ENCODE measurements at places on chromosomes 7 and 10.

GRCh38 chr10:35650894-35651293, 8.8 kb upstream of the FZD8 start:
- no peak for DNase-seq

DNA sequence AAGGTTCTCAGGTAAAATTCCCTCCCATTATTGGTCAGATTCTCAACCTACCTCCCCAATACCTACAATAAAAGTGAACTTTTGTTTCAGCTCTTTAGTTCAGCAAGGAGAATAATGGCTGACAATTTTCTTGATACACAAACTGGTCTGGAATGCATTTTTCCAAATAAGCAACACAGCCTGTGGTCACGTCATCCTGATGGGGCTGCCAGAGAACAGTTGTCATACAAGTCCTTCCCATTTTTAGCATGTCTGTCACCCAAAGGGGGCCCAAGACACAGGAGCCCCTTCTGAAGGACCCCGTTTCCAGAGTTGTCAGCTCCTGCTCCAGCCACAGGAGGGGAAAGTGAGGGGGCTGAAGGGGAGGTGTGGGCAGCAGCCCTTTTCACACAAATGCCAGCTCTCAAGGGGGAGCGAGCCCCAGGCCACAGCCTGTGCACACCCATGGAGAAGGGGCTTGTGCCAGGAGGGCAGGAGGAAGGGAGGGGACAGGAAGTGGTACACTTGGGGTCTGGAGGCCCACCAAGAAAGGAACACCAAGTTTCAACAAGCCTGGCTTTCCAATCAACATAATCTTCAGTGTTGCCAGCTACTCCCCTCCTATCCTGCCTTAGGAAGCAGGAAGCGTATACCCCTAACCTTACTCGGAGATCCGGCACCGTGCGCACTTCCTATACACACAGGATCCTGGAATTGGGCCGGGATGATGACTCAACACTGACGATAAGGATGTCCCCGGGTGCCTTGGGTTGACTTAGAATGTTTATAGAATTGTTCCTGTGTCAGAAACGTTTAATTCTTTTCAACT, 43.4 kb upstream of the PDLIM1 start:
- no peak for DNase-seq

DNA sequence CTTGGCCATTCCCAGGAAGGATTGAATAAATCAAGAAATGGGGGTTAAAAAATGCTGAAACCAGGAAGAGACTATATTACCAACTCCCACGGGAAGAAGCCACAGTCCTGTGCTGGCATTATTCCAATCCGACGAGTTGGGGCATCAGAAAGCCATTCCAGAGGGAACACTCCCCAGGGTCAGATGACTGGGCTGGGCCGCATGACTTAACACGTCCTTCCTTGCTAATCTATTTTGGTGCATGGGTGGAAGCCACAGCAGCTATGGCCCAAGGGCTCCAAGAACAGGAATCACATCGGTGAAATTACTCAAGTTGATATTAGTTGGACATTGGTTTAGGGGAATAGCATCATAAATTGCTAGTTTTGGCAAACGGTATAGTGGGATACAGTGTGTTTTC, 592.9 kb upstream of the NRP1 start:
- no peak for DNase-seq

- DNase-seq = no peak
Measured at GRCh38 chr10:22333975-22334282, 11.4 kb upstream of the SPAG6 start.

DNA sequence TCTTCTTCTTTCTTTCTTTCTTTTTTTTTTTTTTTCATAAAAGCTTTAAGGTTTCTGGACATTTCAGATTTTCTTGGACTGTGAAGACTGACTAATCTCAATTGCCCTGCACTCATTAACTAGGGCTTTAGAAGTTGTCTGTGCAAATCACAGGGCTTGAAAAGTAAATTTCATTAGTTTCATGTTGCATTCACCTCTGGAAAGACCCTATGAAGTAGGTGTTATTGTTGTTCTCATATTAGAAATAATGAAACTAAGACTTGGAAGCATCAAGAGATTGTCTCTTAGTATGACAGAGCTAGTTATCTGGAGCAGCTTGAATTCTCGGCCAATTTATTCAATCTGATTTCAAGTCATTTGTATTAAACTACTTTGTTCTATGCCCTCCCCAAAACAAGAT, 28.2 kb upstream of the SEMA3D start:
- no peak for DNase-seq

DNA sequence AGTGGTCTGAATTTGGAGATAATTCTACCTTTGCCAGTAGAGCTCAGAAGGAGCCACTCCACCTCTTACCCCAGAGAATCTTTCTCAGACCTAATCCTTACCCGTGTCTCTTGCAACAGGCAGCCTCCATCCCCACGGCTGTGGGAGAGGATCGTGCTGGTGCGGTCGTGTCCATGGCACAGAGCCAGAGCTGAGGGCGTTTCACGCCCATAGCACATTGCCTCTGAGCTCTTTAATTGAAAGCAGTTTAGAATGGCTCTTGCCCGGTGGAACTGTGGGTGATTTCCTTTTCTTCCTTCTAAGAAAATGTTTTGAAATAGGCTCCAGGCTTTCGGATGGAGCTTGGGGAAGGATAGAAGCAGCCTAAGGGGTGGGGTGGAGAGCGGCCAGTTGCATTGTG, 41.5 kb downstream of the PRF1 start:
- DNase-seq = no peak

GRCh38 chr10:93290661-93291354, 191.3 kb downstream of the MYOF start:
- no peak for DNase-seq

GRCh38 chr7:46369933-46370654, 449.0 kb upstream of the IGFBP3 start:
- no peak for DNase-seq

DNA sequence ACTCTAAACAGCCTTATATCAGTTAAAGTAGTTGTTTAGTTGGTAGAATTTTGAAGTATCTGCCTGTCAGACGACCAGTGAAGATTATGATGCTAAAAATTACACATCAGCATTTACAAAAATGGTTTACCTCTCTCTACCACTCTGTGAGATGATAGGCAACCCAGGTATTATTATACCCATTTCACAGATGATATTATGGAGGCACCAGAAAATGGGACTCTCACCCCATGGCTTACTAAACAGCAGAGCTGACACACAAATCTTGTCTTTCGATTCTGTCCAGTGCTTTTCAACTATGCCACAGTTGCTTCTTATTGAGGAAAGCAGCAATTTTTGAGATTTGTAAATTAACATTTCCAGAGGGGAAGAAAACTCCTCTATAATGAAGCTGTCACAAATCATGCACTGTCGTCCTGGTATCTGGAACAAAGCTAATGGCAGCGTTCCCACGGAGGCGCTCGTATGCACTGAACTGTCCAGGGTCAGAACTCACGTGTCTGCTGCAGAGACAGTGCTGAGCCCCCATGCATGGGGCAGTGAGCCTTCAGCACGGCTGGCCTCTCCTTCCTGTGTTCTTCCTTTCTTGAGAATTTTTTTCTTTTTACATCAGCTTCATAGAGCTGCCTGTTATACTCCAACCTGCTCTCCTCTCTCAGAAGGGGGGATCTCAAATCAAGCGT, 381.1 kb downstream of the SDK1 start:
- DNase-seq = no peak

DNA sequence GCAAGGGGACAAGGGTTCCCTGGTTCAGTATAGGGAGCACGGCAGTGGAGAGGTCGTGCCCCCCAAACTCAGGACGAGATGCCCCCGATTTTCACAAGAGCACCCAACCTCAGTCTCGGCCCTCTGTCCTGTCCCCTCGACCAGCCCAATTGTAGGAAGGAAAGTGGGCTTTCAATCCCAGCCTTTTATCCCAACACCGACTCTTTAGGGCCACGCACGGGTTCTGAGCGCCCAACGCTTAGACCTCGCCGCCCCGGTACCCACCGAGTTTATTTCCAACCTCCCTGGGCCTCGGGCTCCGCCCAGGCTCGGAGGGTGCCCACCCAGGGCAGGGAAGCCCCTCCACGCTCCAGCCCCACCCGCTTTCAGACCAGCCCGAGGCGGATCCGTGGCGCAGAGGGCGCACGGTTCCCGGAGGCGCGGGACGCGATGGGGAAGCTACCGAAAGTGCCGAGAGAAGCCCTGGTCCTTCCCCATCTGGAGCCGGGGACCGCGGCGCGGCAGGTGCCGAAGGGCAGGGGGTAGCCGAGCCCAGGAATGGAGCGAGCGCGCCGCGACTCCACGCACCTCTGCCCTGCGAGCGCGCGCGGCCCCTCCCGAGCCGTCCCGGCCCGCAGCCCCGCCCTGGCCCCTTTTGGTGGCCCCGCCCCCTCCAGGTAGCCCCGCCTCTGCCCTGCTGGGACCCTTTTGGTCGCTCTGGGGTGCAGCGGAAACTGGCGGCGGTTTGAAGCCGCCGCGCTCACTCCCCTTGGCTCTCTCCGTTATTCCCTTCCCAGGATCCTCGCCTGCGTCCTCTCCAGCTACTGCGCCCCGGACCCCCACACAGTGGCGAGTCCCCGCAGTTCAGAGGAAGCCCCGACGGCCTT, 20.4 kb downstream of the GRID2IP start:
- peak; percentile 25 for DNase-seq

GRCh38 chr7:86790383-86790782, 146.7 kb downstream of the GRM3 start:
- DNase-seq = no peak

GRCh38 chr10:74000892-74001669, 3.2 kb downstream of the VCL start:
- DNase-seq = no peak

GRCh38 chr7:138667535-138668228, 33.5 kb downstream of the SVOPL start:
- no peak for DNase-seq

- no peak for DNase-seq
Measured at GRCh38 chr7:197413-198335, 5.3 kb downstream of the FAM20C start.

GRCh38 chr7:122600630-122601029, 98.3 kb downstream of the RNF133 start:
- DNase-seq = no peak

- DNase-seq = no peak
Measured at GRCh38 chr10:30637881-30638467, 8.4 kb upstream of the LYZL2 start.

DNA sequence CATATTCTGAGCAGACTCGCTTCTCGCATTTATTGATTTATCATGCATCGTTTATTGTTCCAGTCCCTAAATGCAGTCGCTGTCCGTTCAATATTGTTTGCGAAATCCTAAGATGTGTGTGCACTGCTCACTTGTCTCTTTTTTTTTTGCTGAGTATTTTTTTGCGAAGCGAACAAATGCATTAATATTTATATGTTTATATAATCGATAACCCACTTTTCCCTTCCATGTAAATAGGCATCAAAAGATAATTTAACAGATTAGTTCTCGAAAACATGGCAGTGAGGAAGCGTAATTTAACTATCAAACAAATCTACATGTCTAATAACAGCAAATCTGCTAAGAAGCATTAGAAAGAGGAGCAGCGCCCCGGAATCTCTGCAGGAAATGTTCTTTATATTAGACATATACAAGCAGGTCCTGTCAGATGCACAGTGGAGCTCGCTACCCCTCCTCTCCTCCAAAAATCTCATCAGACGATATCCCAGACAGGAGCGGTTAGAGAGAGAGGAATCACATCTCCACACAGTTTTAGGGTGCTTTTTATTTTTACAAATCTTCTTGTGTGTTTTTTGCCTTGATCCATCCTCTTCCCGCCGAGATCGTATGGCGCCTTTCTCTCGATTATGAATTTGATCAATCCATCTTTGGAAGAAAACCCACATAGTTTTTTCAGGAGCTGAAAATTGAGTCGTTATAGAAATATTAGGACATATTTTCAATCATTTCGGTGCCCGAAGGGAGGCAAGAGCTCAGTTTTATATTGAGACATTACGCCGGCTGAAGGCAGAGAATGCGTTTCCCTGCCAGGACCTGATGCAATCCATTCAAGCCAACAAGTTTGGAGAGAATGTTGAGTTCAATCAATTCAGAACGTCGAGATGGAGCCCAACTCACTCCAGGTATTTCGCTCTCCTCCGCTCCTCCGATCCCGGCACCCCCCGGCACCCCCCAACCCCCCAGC, at the start of gene ARID5B:
Gene ARID5B (plus strand): TSS at position 871 of the 964 bp plus-strand sequence. CDS start 11 bp downstream, at position 882.
- peak; percentile 89 for DNase-seq

- DNase-seq = no peak
Measured at GRCh38 chr7:54991341-54991740, 27.5 kb upstream of the EGFR start.

DNA sequence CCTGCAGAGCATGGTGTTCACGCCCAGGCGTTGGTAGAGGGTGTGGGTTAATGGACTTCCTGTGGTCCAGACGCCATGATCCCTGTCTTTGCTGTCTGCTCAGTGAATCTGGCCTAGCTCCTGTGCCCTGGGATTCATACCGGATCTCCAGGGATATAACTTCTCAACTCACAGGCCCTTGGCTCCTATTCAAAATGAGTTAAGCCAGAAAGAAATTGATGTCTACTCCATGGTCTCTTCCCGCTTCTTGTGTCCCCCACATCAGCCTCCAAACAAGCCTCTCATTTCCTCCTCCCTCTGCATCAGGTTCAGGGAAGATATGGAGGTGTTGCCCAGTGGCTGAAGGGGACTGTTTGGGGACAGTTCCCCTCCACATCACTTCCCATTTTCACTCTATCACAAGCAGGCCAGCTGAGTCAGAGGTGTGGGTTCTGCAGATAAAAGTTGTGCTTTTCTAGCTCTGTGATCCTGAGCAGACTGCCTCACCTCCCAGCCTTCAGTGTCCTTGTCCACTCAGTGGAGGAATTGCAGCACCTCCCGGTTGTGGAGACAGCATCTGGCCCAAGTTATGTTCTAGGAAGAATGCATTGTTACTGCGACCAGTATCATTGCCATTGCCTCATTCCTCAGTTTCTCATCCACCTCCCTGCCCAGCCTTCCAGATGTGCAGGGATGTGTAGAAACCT, 22.5 kb downstream of the AKR1E2 start:
- DNase-seq = no peak

GRCh38 chr7:142535123-142535779, 214.0 kb upstream of the PRSS1 start:
- peak; percentile 13 for DNase-seq

GRCh38 chr7:47300472-47301104, 281.3 kb downstream of the TNS3 start:
- no peak for DNase-seq

DNA sequence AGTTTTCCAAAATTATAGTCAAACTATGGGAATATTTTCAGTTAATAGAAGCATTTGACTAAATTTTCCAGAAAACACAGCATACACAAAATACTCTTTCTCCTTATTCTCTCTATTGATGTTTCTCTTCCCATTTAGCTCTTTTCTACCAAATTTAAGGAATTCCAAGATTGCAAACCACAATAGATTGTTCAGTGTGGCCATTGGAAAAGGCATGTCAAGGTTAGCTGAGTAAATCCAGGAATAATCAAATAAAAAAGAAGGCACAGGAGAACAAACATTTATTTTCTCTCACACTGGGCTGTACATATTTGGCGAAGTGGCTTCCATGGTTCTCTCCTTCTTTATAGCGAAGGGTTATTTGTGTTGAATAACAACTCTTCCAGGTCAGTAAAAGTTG, 117.3 kb downstream of the THSD7A start:
- DNase-seq = no peak

All from T-helper 2 cell (primary cell).